ENCODE measurements at places on chromosomes 12 and 14.

- DNase-seq: no peak
Observed at GRCh38 chr14:102646615-102647014, 54.2 kb downstream of the RCOR1 start.

DNA sequence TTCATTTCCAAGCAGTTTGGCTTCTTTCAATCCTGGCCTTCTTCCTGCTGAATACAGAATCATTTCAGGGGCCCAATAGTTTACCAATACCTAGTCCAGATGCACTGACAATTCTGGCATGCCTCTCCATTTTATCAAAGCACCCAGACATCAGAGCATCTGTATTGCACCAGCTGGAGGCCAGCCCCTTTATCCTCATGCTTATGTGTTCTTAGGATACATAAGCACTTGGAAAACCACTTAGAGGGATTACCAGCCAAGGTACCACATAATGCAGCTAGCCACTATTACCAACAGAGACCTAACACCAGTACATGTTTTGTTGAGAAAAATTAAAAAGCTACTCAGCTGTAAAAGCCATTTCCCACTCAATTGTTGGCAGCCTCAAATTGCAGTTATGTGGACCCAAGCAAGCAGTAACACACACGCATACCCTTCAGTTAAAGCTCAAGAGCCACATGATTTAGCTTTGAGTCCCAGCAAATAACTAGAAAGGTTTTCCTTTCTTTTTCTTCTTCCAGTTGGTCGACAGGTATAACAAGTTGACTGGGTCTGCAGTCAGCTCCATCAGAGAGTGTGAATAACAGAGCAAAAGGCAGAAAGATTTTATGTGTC lies 263.8 kb downstream of the DIO2 start:
- no peak for DNase-seq

DNA sequence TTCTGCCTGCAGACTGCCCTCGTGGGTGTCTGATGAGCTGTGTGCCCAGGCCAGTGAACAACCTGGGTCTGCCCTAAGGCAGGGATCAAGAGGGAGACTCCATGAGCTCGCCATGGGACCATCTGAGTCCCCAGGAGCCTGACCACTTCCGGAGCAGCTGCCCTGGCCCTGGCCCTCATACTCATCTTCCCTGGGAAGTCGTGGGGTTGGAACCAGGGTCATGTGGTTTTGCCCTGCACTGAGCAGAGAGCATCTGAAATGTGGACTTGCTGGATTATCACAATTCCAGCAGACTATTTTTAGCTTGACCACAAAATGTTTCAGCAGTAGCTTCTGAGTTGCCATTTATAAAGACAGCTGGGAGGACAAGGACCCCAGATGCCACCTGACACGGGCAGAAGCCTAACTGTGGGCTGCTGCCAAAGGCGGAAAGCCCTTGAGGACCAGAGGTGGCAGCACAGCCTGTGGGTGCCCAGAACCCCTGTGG lies 6.7 kb downstream of the BTBD6 start:
- DNase-seq: no peak

GRCh38 chr12:28059668-28060067 lies 87.1 kb upstream of the PTHLH start:
- DNase-seq: no peak

DNA sequence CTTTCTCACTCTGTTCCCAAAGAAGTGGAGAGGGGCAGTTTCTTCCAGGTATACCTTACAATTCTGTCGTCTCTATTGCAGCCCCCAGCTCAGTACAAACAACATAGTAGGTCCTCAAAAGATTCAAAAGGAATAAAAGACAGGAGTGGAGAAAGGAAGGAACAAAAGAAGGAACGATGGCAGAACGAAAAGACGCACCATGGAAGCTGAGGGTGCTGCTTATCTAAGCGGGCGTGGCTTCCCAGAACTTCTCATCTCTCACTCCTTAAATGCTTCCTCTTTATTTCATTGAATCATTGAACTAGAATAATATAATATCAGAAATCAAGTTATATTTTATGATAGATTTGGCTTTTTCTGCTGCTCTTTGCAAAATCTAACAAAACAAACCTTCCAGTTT lies 13.7 kb upstream of the LTA4H start:
- no peak for DNase-seq
